Activated naive CD4-positive, alpha-beta T cell treated with Interleukin-2 at 50 U/mL for 16 hours (primary cell): ENCODE measurements at places on chromosomes 1 and 21.

GRCh38 chr1:26060832-26061574 lies 6.4 kb downstream of the TRIM63 start:
- no peak for DNase-seq

- no peak for DNase-seq
Observed at GRCh38 chr1:2541619-2542245, 11.7 kb upstream of the HES5 start.

DNA sequence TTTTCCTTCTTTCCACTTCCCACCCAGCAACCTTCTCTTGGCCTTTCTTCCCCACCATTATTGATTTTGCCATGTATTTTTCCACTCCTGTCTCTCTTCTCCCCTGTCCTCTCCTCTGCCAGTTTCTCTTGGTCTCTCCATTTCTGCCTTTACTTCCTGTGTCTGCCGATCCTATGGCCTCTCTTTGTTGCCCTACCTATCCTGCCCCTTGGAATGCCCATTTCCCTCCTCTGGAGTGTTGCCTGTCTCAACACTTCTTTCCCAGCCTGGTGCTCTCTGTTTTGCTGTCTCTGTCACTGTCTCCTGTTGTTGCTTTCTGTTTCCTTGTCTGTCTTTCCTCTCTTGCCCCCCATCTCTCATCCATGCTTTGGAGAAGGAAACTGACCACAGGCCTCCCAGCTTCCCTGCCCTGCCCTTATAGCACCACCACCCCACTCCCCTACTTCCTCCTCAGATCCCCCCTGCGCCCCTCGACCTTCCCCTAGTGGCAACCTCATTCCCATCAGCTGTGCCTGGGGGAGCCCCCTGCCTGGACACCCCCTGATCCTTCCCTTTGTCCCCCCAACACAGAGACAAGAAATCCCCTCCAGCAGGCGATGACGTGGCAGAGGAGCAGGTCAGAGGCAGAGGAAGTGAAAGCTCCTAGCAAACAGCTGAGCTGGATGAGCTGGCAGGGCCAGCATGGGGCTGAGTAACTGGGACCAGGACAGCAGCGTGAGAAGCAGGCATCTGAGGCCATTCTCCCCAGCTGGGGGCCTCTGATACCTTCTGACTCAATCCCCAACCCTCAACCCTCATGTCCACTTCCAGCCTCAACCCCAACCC lies 6.6 kb upstream of the ETV3L start:
- DNase-seq = no peak

DNA sequence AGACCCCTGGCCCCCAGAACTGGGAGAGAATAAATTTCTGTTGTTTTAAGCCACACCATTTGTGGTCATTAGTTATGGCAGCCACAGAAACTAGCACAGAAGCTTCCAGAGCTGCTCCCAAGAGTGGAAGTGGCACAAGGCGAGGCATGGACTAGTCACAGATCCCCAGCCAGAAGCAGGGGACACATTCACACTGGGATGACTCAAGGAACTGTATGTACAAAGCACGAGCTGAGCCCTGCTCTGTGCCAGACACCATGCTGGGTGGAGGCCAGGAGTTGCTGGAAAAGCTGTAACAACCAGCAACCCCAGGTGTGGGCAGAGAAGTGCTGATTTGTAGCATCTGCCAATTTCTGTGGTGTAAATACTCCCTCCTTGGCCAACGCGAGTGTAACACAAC lies 55.6 kb downstream of the TCP10L start:
- no peak for DNase-seq

- peak; percentile 44 for DNase-seq
Observed at GRCh38 chr1:228082918-228083870, 686 bp downstream of the ARF1 start.

DNA sequence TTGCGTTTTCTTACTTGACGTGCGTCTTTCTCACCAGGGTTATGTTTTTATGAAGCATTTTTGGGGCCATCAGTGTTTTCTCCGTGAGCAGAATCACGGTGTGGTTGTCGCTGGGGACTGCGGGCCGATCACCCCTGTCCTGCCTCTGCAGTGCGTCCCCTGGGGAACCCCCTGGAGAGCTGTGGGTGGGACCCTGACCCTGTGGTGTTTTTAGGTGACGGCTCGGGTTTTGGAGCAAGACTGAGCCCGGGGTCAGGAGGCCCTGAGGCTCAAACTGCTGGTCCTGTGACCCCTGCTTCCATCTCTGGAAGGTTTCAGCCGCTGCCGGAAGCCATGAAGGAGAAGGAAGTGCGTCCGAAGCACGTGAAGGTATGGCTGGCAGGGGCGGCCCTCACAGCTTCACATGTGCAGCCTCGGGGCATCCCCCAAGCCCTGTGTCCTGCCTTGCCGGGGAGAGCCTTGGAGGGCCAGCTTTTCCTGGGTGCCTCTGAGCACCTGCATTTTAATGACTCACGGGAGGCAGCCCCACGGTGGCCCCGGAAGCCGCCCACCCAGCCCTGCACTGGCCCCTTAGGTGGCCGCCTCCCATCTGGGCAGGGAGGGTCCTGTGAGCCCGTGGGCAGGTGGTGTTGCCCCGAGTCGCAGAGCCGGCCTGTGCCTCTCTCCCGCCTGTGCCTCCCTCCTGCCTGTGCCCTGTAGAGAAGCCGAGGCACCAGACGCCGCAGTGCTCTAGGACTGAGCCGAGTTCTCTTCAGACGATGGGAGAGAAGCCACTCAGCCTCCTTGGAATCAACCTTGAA lies 36.7 kb upstream of the DIP2A start:
- DNase-seq = no peak

- DNase-seq = no peak
Observed at GRCh38 chr1:183040547-183040971, 17.3 kb downstream of the LAMC1 start.

- DNase-seq = no peak
Observed at GRCh38 chr1:202694314-202694713, 15.9 kb downstream of the SYT2 start.

DNA sequence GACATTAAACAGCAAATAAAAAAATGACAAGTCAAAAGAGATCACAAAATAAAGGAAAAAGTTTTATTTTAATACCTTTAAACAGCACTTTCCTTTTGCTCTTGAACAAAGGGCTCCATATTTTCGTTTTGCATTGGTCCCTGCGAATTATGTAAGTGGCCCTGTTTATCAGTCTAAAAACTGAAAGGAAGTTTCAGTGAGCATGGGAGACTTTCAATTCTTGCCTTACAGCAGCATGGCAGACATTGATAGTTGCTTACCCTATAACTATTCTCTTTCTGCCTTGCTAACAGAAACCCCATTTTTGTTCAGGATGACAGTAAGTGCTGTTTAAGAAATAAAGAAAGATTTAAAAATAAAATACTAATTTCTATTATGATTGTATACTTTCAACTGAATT lies 5.2 kb upstream of the SH3GLB1 start:
- no peak for DNase-seq

DNA sequence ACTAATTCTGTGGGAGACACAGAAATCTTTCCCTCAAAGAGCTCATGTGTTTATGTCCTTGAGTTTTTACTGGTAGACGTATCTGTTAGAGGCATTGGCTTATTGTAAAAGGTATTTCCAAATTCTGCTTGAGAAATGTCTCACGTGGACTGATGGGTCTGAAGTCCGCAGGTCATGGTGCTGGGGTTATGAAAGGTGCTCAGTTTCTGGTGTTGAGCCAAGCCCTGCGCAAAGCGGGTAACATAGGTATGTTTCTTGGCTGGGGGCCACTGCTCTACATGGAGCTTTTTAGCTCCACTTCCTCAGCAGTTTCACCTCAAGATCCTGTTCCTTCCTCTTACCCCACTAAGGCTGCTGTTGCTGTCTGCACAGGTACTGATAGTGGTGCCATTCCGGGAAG lies 10.8 kb downstream of the UTP25 start:
- DNase-seq = no peak

GRCh38 chr1:53183095-53183990 lies 13.3 kb upstream of the CPT2 start:
- DNase-seq = no peak

DNA sequence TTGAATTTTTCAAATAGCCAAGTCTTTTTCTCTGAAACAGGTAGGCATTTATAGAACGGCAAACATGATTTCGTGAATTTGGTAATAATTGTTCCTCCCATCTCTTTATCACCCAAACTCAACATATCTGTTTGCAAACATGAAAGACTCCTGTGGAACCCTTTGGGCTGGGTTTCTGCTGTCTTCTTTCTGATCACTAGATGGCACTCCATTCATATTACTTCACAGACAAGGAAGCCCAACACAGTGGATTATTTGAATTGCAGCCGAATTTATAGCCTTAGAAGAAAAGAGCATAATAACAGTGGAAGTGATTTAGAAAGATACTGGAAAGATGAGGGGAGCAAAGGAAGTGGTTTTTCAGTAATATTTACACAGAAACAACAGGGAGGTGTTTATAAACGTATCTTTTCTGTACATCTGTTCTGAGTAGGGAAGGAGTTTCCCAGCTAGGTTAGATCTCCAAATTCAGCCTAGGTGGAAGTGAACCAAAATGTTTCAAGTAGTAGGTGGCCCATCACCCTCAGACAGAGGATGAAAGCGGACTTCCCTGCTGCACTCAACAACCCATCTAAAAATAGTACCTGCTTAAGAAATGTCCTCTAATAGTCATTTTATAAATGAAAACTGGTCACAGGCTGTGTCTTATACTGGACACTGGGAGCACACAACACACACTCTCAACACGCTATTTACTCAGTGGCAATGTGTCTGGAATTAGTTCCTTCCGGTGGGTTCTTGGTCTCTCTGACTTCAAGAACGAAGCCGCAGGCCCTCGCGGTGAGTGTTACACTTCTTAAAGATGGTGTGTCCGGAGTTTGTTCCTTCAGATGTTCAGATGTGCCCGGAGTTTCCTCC lies 67.6 kb downstream of the MAP3K21 start:
- peak; percentile 11 for DNase-seq
